Stimulated activated CD8-positive, alpha-beta memory T cell treated with anti-CD3 and anti-CD28 coated beads, Interleukin-2, amount 100 ng/mL, for 1 hour (primary cell): ENCODE measurements at places on chromosomes 7 and 10.

GRCh38 chr7:27316311-27316710 lies 73.7 kb downstream of the EVX1 start:
- DNase-seq, result no peak

- no peak for DNase-seq
Observed at GRCh38 chr10:5659702-5660528, 6.5 kb downstream of the ASB13 start.

DNA sequence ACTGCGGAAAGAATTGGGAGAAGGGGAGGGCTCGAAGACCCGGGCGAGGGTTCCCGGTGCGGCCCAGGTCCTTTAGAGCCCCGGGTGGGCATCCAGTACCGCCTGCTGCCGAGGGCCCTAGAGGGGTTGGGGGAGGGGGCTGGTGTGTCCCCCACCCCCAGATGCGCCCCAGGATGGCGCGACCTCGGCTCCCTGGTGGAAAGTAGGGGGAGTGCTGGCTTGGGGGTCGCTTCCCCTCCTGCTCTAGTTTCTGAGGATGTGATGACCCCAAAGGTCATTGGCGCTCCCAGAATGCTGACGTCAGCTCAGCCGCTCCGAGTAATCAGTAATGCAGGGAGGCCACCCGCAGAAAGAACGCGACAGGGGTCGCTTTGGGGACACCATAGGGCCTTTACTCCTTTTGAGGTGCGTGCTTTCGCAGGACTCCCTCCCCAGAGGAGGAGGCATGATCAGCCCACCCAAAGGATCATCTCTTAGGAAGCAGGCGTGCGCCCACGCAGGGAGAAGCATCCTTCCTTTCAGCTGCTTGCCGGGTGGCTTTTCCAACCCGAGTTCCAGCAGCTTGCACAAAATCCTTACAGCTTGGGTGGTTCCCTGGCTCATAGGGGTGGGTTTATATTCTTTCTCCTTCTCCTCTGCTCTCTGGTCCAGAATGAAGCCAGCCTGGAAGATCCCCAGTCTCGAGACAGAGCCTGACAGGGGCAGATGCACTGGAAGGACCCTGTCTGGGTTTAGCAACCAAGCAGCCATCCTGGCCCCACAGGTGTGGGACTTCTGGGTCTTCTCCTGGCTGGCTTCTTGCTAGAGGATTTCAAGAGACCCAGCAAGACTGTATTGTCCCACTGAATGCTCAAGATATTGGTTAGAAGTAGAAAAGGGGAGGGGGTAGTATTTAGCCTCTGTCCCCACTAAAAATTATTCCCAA lies 1.3 kb upstream of the PRKAG2 start:
- no peak for DNase-seq

DNA sequence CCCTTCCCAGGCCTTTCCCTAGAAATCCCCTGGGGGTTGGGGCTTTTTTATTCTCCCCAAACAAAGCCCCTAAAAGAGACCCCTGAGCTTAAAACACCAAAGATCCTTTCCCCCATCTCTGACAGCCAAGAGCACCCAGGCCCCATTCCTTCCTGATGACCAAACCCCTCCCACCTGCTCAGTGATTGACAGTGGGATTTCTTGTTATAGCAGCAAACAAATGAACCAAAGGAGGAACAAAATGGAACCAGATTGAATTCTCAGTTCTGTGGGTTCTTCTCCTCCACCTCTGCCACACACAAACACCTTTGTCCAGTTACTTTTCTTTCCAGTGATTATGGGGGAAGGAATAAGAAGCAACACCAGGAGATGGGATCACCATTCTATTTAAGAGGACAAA lies 21.5 kb upstream of the CDHR3 start:
- DNase-seq, result no peak

- DNase-seq, result no peak
Observed at GRCh38 chr10:31778627-31779026, 150.0 kb downstream of the ARHGAP12 start.

- no peak for DNase-seq
Observed at GRCh38 chr10:29099001-29099400, 189.9 kb upstream of the LYZL1 start.

GRCh38 chr10:29835055-29835454 lies 200.3 kb upstream of the SVIL start:
- no peak for DNase-seq
